ELR (cell line): ENCODE measurements at places on chromosomes 7 and 10.

- DNase-seq = no peak
These were observed 20.5 kb upstream of the MLXIPL start for GRCh38 chr7:73644688-73645286.

DNA sequence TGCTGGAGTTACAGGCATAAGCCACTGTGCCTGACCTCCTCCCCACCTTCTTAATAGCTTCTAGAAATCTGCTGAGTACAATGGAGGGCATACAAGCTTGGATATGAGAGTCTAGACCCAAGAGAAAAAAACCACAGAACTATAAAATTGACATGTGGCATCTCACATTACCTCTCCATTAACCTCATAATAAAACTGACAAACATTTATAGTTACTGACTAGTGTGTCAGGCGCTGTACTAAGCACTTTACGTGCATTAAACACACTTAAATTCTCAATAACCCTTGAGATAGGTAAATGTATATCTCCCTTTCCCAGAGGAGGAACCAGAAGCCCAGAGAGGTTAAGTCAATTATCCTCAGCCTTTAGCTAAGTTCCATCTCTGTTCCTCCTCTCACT lies 300.5 kb upstream of the MYO3A start:
- no peak for DNase-seq

DNA sequence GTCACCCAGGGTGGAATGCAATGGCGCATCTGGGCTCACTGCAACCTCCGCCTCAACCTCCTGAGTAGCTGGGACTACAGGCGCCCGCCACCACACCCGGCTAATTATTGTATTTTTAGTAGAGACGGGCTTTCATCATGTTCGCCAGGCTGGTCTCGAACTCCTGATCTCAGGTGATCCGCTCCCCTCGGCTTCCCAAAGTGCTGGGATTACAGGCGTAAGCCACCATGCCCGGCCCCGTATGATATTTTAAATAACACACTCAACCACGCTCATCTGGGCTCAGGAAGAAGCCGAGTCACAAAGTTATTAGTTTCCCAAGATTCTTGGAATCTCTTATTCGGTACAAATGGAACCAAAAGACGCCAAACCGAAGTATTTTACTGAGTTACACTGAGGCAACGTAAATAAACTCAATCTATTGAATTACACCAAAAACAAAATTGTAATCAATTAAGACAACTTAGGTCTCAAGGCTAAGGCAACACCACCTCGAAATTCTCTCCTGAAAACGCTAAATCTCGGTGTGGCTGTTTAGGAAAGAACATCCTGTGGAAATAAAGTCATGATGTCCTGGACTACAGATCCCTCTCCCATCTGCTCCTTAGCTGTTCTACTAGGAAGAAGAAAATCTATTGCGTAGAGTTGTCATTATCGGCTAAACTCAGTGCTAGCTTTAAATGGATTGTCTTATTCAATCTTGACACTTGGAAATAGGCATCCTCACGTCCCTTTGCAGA lies 910 bp downstream of the ARHGAP19 start:
- DNase-seq = peak; percentile 23

- no peak for DNase-seq
These were observed 223.7 kb downstream of the MAD1L1 start for GRCh38 chr7:2008936-2009540.

- peak; percentile 90 for DNase-seq
These were observed 200.9 kb downstream of the FAM107B start for GRCh38 chr10:14573666-14574261.

GRCh38 chr10:98433881-98434732 lies 12.6 kb downstream of the HPS1 start:
- peak; percentile 85 for DNase-seq

DNA sequence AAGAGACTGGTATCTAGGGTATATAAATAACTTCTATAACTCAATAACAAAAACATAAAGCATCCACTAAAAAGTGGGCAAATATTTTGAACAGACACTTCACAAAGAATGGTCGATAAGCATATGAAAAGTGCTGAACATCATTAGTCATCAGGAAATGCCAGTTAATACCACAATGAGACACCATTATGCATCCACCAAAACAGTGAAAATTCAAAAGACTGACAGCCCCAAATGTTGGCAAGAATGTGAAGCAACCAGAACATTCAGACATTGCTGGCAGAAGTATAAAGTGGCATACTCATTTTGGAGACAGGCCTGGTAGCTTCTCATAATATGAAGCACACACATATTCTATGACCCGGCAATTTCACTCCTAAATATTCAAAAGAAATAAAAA lies 26.5 kb upstream of the GSAP start:
- DNase-seq = peak; percentile 88

DNA sequence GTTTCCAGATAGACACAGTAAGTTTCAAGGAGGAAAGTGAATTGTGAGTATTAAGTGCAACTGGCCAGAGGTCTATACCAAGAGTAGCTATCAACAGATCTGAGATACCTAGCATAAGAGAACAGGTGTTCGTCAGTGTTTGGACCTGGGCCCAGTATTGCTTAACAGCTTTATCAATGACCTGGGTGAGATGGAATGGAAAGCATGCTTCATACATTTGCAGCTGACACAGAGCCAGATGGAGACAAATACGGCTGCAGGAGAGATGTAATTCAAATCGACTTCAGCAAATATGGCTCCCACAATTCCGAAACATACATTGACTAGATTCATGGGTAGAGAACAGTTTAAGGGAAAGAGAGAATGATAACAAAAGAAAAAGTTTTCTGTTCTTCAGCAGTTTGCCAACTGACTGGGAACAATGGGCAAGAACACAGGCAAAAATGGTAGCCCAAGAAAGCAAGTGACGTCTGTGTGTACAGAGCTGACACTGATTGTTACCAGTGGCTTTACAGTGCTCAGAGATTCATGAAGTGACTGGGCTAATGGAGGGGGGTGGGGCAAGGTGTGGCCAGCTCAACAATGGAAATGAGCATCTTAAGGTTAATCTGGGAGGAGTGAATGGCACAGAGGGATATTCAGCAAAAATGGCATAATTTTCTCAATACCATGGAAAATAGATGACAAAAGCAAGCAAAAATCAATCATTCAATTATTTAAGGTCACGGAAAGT lies 28.0 kb upstream of the COBL start:
- no peak for DNase-seq

- peak; percentile 6 for DNase-seq
These were observed 163.3 kb downstream of the GRID1 start for GRCh38 chr10:86203162-86203905.

DNA sequence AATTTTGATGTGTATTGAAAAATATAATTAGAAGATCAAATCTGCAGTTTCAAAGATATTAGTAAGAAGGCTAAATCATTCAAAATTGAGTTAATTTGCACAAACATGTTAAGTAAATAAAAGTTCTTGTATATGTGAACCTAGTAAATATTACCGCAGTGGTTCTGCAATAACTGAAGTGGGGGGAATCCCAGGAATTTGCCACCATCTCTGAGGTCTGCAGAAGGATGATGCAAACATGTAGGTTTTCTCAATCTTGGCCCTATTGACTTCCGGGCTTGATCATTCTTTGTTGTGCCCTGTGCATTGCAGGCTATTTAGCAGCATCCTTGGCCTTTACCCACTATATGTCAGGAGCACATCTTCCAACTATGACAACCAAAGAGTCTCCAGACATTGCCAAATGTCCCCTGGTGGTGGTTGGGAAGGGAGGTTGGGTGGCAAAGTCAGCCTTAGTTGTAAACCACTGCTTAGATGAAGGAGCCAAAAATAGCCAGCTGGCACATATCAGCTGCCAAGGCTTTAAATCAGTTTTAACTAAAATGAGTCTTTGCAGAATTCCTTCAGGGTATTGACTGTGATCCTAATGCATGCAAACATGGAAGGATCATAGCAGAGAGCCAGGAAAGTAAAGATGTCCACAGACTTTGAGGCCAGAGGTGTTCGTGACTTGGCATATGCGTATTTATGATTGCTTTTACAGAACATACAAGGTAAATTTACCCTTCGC lies 146.3 kb downstream of the TRIL start:
- no peak for DNase-seq

GRCh38 chr7:12494687-12495024 lies 75.9 kb upstream of the SCIN start:
- DNase-seq = no peak

- no peak for DNase-seq
These were observed 25.0 kb downstream of the C10orf105 start for GRCh38 chr10:71694567-71694968.

DNA sequence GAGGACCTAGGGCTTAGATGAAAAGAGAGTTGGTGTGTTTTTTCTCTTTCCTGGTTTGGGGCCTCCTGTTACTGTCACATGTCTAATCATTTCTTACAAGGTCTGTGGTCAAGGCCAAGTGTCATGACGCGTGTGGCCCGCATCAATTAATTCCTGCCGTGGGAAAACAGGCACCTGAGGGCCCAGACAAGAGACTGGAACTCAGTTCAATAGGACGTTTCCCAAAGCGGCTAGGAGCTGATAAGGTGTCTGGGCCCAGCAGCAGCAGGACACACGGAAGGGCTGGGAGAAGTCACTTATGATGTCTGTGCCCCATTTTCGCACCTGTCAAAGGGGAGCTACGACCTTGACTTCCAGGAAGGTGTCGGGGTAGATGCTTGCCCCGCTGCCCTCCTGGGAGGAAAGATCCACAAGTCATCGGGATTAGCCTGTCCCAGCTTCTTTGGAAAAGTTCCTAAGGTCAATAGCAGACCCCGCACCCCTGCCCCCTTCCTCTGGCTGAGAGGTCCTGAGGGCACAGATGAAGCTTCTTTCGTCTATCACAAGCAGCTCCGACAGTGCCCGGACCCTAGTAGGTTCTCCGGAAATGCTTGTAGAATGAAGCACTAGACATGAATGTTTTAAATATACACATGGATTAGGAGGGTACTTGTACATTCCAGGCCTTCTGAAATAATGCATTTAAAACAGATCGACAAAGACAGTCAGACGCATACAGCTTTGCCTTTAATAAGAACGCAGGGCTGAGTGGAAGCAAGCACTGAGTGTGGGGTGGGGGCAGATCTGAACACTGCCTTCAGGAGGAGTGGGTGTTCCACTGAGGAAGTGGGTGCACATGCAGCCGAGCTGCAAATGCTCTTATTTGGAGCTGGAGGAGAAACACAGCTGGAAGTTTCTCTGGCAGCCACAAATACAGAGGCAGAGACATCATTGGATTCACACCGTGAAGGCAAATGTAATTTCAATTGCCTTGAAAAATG lies 237.5 kb upstream of the GRB10 start:
- DNase-seq = peak; percentile 21

DNA sequence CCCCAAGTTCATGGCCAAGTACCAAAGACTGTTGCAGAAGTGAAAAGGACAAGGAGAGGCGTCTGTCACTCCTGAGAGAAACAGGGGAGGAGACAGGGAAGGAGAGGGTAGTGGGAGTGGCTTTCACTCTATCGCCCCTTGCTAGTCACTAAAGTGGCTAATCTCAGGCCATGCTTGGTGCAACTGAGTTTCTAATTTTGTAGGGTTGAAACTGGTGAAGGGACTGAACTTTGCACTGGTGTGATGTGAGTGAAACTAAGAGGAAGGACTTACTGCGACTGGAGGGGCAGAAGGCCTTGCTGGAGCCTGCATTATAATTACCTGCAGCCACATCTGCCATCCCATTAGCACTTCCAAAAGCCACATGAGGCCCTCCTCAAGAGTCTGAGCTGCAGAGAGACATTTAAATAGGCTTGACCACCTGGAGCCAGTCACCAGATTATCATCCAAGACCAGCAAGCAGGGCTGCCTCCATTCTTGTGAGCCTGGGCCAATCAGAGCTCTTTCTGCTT lies 107.2 kb upstream of the EEPD1 start:
- DNase-seq = no peak

DNA sequence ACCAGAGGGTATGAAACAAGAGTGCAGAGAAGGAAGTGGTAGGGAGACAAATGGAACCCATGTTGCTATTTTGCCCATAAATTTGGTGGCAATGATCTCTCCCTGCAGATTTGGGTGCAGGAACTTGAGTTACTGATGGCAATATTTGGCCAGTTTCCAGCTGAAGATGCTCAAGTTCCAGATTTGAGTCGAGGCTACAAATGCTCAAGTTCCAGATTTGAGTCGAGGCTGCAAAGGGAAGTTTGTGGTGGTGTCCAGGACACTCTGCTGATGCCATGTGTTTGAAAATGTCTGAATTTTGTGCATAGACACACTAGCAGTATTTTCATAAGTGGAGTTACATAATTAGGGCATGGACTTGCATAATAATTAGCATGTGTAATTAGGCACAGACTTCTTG lies 40.8 kb downstream of the TBXAS1 start:
- no peak for DNase-seq

DNA sequence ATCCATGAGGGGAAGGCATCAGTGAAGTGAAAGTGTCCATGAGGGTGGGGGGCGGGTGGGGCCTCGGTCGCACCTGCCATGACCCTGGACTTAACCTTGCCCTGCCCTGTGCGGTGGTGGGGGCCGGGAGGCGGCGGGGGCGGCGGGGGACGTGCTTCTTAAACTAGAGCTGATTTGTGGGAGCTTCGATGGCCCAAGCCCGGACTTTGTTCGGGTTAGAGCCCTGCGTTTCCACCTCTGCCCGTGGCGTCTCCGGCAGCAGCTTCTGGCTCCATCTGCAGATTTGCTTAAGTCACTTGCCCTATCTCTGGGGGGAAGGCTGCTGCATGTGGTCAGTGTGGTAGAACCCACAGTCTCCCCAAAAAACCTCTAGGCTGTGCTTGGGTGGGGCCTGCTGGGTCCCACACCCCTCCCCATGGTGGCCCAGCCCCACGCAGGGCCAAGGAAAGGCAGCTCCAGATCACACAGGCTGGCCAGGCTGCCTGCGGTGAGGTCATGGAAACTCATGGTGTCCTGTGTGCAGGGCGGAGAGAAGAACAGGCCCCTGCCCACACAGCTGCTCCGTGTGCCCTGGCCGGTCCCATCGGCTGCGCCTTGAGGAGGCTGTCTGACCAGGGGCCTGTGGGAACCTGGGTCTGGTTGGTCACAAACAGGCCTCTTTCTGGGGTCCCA lies 93.2 kb downstream of the INPP5A start:
- no peak for DNase-seq

DNA sequence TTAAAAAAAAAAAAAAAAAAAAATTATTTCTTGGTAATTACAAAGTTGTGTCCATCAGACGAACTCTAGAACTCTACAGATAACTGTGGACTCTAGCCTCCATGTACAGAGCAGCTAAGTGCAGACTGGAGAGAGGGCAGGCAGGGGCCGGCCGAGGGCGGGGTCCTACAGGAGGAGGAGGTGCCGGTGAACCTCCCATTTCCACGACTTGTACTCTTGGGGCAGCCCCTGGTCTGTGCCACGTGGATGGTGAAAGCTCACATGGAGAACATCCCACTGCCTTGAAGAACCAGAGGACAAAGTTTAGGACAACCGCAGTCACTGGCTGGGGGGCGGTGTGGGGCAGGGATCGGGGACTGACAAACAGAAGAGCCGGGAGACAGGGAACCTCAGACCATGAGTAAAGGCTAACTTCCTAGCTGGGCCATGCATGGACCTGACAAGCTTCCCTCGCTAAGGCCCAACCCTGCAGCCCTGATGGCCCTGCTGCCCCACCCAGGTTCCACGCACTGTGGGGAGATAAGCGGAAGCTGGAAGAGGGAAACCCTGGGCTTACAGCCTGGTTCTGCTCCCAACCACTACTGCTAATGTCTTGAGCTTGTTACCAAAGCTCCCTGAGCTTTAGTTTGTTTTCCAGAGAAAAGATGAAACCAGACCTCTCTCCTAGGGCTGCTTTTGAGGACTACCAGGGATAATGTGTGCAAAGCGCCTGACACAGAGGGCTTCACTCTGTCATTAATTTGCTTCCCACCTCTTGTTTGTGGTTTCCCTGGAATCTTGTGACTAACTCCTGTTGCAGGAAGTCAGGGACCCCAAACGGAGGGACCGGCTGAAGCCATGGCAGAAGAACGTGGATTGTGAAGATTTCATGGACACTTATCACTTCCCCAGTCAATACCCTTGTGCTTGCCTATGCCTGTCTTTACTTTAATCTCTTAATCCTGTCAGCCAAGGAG lies 16.1 kb upstream of the SEC61G start:
- DNase-seq = no peak
